ENCODE measurements at places on chromosomes 1 and 21.
A peak's percentile ranks its signal among the peaks of the same experiment; 100 is the strongest.

DNA sequence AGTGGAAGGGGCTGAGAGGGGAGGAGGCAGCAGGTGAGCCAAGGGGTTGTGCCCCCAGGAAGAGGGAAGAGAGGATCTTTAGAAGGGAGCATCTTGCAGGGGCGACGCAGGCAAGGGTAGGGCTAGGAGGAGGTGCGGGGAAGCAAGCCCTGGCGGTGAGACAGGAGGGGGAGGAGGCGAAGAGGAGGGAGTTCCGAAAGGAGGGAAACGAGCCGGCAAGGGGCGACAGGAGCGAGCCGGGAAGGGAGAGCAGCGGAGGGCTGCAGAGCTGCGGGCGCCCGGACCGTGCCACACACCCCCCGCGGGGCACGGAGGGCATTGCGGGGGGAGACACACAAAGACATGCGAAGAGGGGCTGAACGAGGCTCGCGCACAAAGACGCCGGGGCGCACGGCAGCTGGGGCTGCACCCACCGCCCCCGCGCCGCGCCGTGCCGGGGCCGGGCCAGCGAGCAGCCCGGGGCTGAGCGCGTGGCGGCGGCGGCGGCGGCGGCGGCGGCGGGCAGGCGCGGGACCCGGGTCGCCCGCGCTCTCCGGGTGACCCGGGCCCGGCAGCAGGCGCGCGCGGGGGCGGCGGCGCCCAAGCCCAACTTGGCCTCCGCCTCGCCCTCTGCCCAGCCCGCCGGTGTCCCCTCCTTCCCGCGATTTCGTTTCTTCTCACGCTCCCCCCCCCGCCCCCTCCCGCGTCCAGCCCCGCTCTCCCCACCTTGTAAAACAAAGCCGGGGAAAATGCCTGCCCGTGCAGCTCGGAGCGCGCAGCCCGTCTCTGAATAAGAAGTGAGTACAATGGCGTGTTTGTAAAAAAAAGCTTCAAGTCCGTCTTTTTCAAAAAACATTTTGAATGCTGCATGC lies at the start of gene KCNK2:
KCNK2 (plus strand) TSS at position 206 of the 851 bp plus-strand sequence. CDS start 649 bp downstream, outside the sequence.
- H3K4me3 ChIP-seq = peak within 1 kb of the TSS; percentile 10
- H3K27me3 ChIP-seq = peaks cover 44% of the 10 kb centered on the region
- no peak within 1 kb of the TSS for H3K27ac ChIP-seq
- H3K4me1 ChIP-seq = peaks cover 7% of the 10 kb centered on the region
- H3K36me3 ChIP-seq = no peaks in the 10 kb centered on the region

- H3K4me3 ChIP-seq = no peak overlapping the region
- peaks cover 32% of the 10 kb centered on the region for H3K4me1 ChIP-seq
- H3K27ac ChIP-seq = peak overlapping the region; percentile 59
- H3K36me3 ChIP-seq = peaks cover 3% of the 10 kb centered on the region
Measured at GRCh38 chr1:204511366-204511765, 4.8 kb upstream of the MDM4 start.

- no peaks in the 10 kb centered on the region for H3K4me1 ChIP-seq
- peaks cover 13% of the 10 kb centered on the region for H3K27me3 ChIP-seq
- H3K27ac ChIP-seq = no peak overlapping the region
Measured at GRCh38 chr1:46735708-46736324, 16.9 kb upstream of the EFCAB14 start.

DNA sequence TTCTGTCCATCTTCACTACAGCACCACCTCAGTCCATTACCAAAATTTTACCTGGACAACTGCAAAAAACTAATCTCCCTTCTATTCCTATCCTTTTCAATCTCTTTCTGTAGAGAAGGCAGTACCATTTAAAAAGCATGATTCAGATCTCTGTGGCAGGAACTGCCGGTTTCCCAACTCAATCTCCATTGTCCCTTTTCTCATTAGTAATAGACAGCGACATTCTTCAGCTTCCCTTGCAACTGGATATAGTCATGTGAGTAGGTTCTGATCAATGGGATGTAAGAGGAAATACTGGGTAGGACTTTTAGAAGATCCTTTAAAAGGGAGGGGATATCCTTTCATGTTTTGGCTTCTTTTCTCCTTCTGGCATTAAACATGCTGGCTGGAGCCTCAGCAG lies 74.9 kb downstream of the ADCY10 start:
- H3K27me3 ChIP-seq = peaks cover 2% of the 10 kb centered on the region
- H3K36me3 ChIP-seq = no peaks in the 10 kb centered on the region
- no peak for DNase-seq
- peaks cover 4% of the 10 kb centered on the region for H3K4me1 ChIP-seq

GRCh38 chr1:53148123-53148522 lies 5.7 kb upstream of the SLC1A7 start:
- no peak for DNase-seq
- H3K4me1 ChIP-seq = no peaks in the 10 kb centered on the region
- H3K4me3 ChIP-seq = no peak overlapping the region
- H3K27ac ChIP-seq = no peak overlapping the region
- no peaks in the 10 kb centered on the region for H3K27me3 ChIP-seq

DNA sequence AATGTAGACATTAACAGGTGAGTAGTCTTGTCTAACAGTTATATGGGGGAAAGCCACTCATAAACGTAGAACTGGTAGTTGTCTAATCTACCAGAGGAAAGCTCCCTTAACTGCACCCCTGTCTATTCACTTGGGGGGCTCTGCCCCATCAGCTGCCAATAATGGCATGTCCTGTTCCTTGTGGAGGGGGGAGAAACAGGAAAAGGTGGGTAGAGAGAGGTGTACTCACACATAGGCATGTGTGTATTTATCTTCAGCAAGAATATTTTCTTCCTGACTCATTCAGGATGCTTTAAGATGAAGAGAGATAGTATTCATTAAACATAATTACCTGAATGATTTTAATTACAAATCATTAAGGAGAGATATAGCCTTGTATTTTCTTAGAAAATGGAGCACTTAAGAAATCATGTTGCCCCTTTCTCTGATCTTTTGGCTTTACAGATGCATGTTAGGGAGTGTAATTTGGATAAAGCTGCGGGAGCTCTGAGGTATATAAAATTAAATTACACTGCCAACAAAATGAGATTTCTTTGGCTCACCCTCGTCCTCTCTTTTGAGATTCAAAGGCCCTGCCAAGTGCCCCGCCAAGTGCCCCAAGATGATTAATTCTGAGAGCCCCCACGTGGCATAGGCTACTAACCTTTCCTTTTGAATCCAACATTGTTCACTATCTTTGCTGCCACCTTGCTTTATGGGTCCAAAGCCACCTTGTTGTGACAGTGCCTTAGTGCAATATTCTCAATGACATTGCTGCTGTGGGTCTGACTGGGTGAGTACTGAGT lies 286.3 kb upstream of the LYPLAL1 start:
- DNase-seq = no peak
- no peaks in the 10 kb centered on the region for H3K4me1 ChIP-seq
- H3K4me3 ChIP-seq = no peak overlapping the region

DNA sequence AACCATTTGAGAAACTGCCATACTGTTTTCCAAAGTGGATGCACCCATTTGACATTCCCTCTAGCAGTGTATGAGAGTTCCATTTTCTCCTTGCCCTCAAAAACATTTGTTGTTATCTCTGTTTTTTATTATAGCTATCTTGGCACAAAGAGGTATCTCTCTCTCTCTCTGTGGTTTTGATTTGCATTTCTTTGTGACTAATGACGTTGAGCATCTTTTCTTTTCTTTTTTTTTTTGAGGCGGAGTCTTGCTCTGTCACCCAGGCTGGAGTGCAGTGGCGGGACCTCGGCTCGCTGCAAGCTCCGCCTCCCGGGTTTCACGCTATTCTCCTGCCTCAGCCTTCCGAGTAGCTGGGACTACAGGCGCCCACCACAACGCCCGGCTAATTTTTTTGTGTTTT lies 17.4 kb upstream of the ZMYM6 start:
- H3K36me3 ChIP-seq = no peaks in the 10 kb centered on the region
- no peak overlapping the region for H3K27ac ChIP-seq
- no peaks in the 10 kb centered on the region for H3K4me1 ChIP-seq

All from activated CD8-positive, alpha-beta T cell treated with anti-CD3 and anti-CD28 coated beads for 36 hours (primary cell).